ENCODE measurements at places on chromosomes 6 and 20. TPM values are rescaled to one million over a fixed set of nuclear protein-coding genes. Genes with fewer than 3 reads are reported as not detected.

The MATN4 gene
- total RNA-seq: not detected

The TAGAP gene
- total RNA-seq: not detected

The TSBP1 gene
- total RNA-seq: not detected

The CAGE1 gene
- not detected for total RNA-seq

The HNF4A gene
- not detected for total RNA-seq

The SLC13A3 gene
- total RNA-seq: 0.10 TPM

The YTHDF1 gene
- total RNA-seq: 44.0 TPM

The NUS1 gene
- total RNA-seq: 18.9 TPM

The TBX18 gene
- 3.7 TPM for total RNA-seq

The ECHDC1 gene
- 54.0 TPM for total RNA-seq

The ARFGEF2 gene
- 31.9 TPM for total RNA-seq

The TMEM74B gene
- total RNA-seq: 0.76 TPM

The LY6G6C gene
- not detected for total RNA-seq

The B3GALT4 gene
- 4.5 TPM for total RNA-seq

The PLG gene
- not detected for total RNA-seq

The KIAA1755 gene
- 6.0 TPM for total RNA-seq

The MOG gene
- not detected for total RNA-seq

The HACE1 gene
- 9.3 TPM for total RNA-seq

The SIGLEC1 gene
- not detected for total RNA-seq

The GPR63 gene
- total RNA-seq: 0.10 TPM

The HLA-DPA1 gene
- total RNA-seq: 12.8 TPM

The MACROD2 gene
- total RNA-seq: 0.76 TPM

The FAXC gene
- total RNA-seq: 0.82 TPM

The STMND1 gene
- total RNA-seq: not detected

The GHRH gene
- not detected for total RNA-seq

The COL19A1 gene
- not detected for total RNA-seq

The PNPLA1 gene
- total RNA-seq: not detected
